Left colon (tissue), 2 donors: ENCODE measurements at places on chromosomes 4 and X. TPM values are rescaled to one million over a fixed set of nuclear protein-coding genes. Genes with fewer than 3 reads are reported as not detected.

TECRL gene
- total RNA-seq, result not detected

TAF9B gene
- total RNA-seq, result 3.7 TPM

GPR173 gene
- total RNA-seq, result 0.67 TPM

SYTL5 gene
- 10.0 TPM for total RNA-seq

CCDC158 gene
- total RNA-seq, result 0.17 TPM

TMEM35A gene
- total RNA-seq, result 3.9 TPM

NLRP2B gene
- not detected for total RNA-seq

PNMA6F gene
- total RNA-seq, result not detected

CXCL1 gene
- 22.3 TPM for total RNA-seq
